ENCODE measurements at places on chromosomes 1 and 21. TPM values are rescaled to one million over a fixed set of nuclear protein-coding genes. Genes with fewer than 3 reads are reported as not detected.

The CYP4X1 gene
- not detected for total RNA-seq

The LCE1C gene
- total RNA-seq = not detected

The HAO2 gene
- total RNA-seq = not detected

The HCRTR1 gene
- not detected for total RNA-seq

The GGPS1 gene
- total RNA-seq = 30.4 TPM

The TNFRSF8 gene
- 1.7 TPM for total RNA-seq

The NHLH2 gene
- total RNA-seq = not detected

The TDRD10 gene
- not detected for total RNA-seq

Data from activated naive CD4-positive, alpha-beta T cell treated with anti-CD3 and anti-CD28 coated beads, Interleukin-2, amount 10 ng/mL, durations not matched to agents 5 hours and 36 hours (primary cell).